ENCODE measurements at places on chromosomes 12 and 14.

DNA sequence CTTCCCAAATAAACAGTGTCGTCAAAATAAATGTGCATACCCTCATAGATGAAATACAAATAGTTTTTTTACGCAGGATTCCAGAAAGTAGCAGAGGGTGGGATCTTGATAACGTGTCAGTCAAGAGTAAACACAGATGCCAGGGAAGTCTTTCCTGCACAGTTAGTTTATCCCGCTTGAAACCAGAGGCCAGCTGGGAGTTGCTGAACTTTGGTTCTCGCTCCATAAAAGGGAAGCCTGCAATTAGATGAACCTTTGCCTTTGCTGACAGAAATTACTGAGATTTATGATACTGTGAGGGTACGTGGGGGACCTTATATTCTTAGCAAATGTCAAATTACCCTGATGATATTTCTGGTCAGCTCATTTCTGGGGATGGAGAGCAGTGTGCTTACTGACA lies 18.9 kb downstream of the FAR2 start:
- H3K4me1 ChIP-seq, result no peaks in the 10 kb centered on the region
- no peaks in the 10 kb centered on the region for H3K27me3 ChIP-seq
- no peak overlapping the region for H3K27ac ChIP-seq
- no peak overlapping the region for H3K4me3 ChIP-seq

GRCh38 chr14:51680031-51680430 lies 28.3 kb downstream of the FRMD6 start:
- no peaks in the 10 kb centered on the region for H3K36me3 ChIP-seq
- DNase-seq, result no peak
- H3K4me1 ChIP-seq, result peaks cover 31% of the 10 kb centered on the region
- no peak overlapping the region for H3K27ac ChIP-seq
- no peaks in the 10 kb centered on the region for H3K27me3 ChIP-seq

DNA sequence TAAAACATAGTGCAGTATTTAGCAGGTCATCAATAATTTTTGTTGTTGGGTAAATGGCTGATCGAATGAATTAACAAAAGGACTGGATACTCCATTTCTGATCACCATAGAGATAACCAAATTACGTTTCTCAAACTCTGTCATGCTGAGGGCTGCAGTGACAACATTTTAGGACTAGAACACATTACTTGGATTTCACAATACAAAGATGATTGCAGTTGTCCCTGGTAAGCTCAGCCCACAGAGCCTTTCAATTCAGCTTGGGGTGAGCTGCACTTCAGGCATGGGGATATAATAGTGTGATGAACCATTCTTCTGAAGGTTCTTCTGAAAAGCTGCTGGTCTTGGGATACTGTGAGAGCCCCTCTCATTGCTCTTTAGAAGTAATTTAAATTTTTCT lies 74.3 kb downstream of the FAR2 start:
- no peaks in the 10 kb centered on the region for H3K27me3 ChIP-seq
- H3K4me3 ChIP-seq, result no peak overlapping the region
- no peak overlapping the region for H3K27ac ChIP-seq
- H3K4me1 ChIP-seq, result no peaks in the 10 kb centered on the region
- no peak for DNase-seq

GRCh38 chr14:48738186-48738925 lies 847.8 kb downstream of the RPS29 start:
- H3K27me3 ChIP-seq, result no peaks in the 10 kb centered on the region
- no peaks in the 10 kb centered on the region for H3K36me3 ChIP-seq
- no peak overlapping the region for H3K27ac ChIP-seq
- DNase-seq, result no peak
- H3K4me3 ChIP-seq, result no peak overlapping the region

GRCh38 chr12:95700316-95700785 lies 90.2 kb downstream of the NTN4 start:
- no peaks in the 10 kb centered on the region for H3K36me3 ChIP-seq
- no peak for DNase-seq
- no peaks in the 10 kb centered on the region for H3K4me1 ChIP-seq
- H3K4me3 ChIP-seq, result no peak overlapping the region
- no peaks in the 10 kb centered on the region for H3K27me3 ChIP-seq
- H3K27ac ChIP-seq, result no peak overlapping the region

DNA sequence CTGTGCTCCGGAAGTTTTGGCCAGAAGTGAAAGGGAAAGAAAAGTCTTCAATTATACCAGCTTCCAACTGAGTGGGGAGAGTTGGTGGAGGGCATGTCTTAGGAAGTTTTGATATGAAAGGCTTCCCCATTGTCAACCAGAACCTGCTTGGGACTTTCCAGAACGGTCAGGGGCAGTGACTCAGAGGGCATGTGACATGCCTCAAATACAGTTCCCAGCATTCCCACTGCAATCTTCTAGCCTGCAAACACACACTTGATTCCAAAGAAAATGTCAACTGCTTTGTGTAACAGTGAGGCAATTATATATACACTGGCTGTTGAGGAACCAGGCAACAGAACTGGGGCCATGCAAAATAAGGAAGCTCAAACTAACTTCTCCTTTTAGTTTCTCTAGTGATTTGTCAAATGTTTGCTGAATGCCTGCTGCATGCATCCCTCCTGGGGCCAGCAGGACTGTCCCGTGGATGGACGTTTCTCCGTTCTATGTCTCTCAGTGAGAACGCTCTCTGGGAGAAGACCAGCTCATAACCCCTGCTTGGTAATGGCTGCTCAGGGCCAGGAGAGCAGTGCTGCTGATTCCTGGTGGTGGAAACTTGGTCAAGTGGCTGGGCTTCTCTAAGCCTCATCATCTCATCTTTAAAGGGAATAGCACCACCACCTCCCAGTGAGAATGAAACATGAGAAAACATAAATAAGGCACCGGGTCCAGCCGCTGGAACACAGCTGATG lies 18.3 kb downstream of the SLC25A47 start:
- no peaks in the 10 kb centered on the region for H3K27me3 ChIP-seq
- peak overlapping the region; percentile 80 for H3K27ac ChIP-seq
- DNase-seq, result no peak
- no peaks in the 10 kb centered on the region for H3K36me3 ChIP-seq
- H3K4me1 ChIP-seq, result peaks cover 16% of the 10 kb centered on the region
- H3K4me3 ChIP-seq, result no peak overlapping the region

DNA sequence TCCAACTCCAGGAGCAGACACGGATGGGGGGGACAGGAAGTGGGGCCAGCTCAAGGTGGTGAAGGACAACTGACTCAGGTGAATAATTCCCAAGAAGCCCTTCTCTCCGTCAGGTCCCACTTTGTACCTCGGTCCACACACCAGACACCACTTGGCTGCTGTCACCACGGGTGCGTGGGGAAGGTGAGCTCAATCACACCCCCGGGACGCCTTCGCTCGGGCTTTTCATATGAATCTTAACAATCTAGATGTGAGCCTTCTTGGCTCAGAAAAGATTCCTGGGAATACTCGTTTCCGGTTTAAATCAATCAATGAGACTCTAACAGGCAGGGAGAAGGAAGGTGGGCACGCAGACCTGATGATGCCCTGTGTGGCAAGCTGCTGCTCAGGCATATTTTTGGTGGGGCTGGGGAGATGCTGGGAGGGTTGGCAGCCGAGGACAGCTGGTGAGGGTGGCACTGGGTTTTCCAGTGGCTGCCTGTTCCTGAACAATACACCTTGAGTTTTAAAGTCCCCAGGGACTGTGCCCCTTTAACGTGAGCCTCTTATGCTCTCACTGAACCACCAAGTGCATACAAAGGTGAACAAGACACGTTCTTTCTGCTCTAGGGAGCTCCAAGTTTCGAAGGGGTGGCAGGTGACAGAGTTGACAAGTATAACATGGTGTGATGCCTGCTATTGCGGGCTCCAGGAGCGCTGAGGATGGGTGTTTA lies 5.1 kb downstream of the TESC start:
- peak; percentile 28 for DNase-seq
- peaks cover 9% of the 10 kb centered on the region for H3K4me1 ChIP-seq
- H3K36me3 ChIP-seq, result no peaks in the 10 kb centered on the region
- no peak overlapping the region for H3K27ac ChIP-seq
